ENCODE measurements at places on chromosomes 1 and 21. TPM values are rescaled to one million over a fixed set of nuclear protein-coding genes. Genes with fewer than 3 reads are reported as not detected.

DNA sequence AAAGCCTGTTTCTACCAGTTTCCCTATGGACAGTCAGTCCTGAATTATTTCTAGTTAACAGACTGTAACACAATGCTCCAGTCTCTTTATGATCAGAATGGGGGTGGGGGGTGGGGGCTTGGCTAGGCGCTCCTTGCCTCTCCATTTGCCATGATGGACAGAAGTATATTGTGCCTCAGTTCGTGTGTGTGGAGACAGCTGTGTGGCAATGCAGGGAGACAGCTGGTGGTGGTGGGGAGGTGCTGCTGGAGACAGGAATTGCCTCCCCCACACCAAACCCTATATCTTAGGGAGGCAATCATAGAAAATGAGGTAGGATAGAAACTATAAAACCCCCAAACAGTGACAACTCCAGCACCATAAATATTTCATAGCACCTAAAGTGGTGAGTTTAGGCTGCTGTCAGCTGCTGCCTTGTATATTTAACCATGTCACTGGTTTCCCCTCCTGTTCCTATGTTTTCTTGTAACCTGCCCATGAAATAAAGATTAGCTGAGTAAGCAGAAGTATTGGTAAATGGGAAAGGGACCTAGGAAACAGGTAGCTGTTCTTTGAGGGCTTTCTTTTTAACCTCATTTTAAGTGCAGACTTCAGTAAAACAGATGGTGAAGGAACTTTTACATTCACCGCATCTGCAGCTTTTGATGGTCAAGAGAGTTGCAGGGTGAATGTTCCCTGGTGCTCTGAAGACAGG lies 3.4 kb downstream of the PLXNA2 start:
- DNase-seq: no peak

DNA sequence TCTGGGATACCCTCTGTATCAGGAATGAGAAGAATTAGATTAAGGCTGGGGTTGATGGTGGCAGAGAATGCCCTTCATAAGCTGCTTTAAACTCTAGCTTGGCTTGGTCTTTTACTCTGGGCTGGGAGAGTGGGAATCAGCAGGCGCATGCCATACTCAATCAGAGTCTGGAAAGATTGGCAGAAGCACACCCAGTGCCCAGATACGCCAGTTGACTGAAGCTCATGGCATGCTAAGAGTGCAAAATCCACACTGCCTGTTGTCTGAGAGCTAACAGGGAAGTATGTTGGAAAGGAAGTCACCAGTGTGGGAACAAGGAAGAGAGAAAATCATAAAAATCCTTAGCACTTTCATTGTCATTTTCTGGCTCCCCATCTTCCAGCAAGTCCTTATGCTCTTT lies 53.0 kb downstream of the HMCN1 start:
- DNase-seq: no peak

- DNase-seq: peak; percentile 48
These were observed 16.3 kb upstream of the CDK18 start for GRCh38 chr1:205488074-205488723.

DNA sequence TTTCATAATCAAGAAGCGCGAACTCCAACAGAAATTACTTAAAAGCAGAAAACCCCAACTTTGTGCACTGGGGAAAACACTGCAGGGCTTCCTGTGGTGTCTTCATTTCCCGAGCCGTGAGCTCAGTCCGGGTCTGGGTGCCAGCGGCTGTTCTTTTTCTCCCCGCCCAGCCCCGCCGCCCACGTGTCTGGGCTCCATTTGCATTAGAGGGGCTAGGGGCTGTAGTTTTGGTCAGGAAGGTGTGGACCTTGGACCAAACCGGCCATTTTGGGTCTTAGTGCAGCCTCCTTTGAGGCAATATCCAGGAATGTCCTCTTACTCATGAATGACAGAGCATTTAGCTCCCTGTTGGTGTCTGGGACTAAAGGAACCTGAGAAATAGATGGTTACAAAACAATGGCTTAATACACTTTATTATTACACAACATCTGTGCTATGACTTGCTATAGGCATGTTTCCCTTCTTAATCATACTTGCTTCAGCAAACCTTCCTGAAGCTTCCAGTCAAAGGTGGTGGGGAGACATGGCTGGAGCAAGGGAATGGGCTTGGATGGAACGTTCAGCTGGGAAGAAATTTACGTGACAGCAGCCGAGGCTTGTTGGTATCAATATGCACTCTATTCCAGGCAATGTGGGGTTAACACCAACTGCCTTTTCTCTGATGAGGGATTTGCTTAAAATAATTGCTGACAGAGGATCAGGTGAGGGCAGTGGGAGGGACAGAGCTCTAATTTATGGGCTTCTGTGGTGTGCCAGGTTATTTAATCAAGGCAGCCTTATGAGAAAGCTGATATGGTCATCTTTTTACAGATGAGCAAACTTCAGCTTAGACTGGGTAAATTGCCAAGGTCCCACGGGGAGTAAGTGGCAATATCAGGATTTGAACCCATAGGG lies 1.1 kb downstream of the AGTRAP start:
- DNase-seq: peak; percentile 59

GRCh38 chr1:9249534-9250410 lies 15.2 kb downstream of the H6PD start:
- peak; percentile 49 for DNase-seq

- DNase-seq: no peak
These were observed 200.5 kb upstream of the C1orf105 start for GRCh38 chr1:172219966-172220365.

DNA sequence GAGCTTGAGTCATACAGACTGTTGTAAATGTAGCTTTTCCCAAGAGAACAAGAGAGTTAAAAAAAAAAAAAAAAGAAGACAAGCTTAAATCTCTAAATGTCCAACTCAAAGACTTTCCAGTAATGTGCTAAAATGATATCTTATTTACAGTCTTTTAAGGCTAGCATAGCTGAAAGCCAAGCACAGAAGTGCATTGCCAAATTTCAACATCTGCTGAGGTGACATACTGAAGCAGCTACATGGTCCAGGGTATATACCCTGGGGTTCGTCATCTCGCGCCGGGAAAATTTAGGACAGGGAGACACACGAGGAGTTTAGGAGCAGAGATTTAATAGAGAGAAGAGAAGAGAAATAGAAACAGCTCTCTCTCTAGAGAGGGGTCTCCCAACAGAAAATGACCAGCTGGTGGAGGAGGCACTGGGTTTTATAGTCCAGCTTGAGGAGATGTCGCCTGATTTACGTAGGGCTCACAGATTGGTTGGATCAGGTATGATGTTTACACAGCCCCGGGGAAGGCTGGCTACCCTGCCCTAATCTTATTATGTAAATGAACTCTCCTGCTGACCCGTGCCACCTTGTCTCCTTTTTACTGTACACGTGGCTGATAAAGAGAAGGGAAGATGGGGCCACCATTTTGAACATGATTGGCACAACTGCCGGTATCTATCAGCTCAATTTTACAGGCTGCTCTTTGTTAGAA lies 172.7 kb downstream of the TRIM33 start:
- no peak for DNase-seq

GRCh38 chr1:93746021-93746812 lies 64.6 kb upstream of the BCAR3 start:
- DNase-seq: no peak

DNA sequence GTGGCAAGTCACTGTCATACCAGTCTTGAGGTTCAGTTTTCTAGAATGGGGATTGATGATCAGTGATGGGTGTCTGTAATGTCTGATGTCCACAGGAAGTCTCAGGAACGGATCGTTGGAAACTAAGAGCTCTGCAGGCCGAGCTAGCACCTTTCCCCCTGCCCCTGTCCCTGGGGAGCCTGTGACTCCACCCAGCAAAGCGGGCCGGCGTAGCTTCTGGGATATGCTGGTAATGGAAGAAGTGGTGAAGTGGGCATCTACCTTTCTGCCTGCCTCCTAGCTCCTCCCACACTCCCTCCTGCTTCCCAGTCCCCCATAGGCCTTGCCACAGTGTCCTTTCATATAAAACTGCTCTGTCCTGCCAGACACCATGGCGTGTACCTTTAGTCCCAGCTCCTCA lies 13.4 kb downstream of the HYI start:
- DNase-seq: peak; percentile 11

DNA sequence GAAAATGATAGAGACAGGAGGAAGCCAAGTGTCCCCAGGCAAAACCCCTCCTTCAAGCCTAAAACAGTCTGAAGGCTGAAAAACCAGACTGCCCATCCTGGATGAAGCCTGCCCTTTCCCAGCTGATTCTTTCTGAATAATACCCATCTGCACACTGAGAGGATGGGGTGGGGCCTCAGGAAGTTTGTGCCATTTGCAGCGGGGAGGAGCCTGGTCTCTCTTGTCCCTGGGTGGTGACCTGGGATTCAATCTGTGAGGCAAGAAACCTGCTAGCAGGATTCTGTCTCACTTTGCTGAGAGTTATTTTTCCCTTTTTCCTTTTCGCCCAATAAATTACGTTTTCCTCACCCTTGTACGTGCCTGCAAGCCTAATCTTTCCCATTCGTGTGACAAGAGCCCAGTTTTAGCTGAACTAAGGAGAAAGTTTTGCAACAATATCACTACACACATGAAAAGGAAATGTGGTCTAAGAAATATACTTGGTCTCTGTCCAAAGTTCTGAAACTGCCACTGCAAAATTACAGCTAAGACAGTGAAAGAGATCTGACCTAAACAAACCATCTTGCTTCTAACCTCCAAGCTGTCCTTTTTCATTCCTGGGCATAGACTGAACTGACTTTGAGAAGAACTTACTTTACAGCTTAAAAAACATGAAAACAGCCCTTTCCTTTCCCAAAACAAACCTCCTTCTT lies 105.0 kb downstream of the COP1 start:
- no peak for DNase-seq

GRCh38 chr21:36481639-36482038 lies 1.7 kb upstream of the CLDN14 start:
- no peak for DNase-seq

DNA sequence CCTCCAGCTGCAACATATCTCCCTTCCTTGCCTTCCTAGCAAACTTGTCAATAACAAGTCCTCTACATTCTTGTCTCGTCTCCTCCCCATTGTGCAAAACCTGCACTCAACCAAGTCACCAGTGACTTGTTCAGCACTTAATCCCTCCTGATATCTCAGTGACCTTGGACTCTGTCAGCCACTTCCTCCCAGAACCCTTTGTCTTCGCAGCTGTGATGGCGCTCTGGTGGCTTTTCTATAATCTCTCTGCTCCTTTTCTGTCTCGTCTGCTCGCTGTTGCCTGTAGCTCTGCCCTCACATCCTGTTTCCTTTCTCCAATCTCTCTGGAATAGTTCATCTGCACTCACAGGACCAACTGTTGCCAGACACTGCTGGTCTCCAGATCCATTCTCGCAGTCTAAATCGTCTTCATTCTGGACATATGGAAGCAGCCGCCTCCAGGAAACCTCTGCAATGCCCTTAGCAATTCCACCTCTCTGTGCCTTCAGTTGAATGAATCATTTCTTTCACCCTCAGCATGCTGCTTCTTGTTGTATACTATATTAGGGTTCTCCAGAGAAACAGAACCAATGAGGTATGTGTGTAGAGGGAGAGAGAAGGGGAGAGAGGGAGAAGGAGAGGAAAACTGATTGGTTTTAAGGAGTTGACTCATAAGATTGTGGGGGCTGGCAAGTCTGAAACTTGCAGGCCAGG lies 17.4 kb upstream of the IFNAR2 start:
- DNase-seq: no peak

DNA sequence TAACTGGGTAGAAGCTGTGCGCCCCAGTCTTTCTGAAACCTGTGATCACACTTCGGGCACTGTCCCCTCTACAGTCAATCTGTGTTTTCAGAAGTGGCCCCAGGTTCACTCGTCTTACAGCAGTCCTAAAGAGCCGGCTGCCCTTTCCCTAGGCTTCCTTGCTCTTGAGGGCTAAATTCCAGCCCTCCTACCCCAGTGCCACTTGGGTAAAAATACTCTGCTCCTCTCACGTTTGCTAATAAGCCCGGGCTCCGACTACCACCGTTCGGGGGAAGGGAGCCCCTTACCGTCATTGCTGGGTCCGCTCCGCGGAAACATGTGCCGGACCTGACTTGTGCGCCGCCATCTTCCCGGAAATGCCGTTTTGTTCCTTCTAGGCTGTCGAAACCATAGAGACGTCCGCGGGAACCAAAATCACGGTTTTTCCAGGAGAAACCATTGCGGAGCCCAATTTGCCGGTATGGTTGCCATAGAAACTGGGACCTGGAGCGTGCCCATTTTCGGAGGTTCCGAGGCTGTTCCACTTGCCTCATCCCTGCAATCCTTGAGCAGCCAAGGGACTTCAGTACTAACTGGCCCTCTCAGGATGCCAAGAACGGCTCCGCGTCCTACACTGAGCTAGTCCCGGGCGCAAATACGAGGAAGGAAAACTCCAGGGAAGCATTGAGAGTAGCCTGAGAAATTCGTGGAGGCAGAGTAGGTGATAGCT lies at the start of gene GPATCH4:
TSS of gene GPATCH4 (minus strand) at position 358 of the 709 bp plus-strand sequence.
- DNase-seq: peak; percentile 84

GRCh38 chr1:25184001-25184762 lies 48.1 kb downstream of the SYF2 start:
- DNase-seq: no peak

DNA sequence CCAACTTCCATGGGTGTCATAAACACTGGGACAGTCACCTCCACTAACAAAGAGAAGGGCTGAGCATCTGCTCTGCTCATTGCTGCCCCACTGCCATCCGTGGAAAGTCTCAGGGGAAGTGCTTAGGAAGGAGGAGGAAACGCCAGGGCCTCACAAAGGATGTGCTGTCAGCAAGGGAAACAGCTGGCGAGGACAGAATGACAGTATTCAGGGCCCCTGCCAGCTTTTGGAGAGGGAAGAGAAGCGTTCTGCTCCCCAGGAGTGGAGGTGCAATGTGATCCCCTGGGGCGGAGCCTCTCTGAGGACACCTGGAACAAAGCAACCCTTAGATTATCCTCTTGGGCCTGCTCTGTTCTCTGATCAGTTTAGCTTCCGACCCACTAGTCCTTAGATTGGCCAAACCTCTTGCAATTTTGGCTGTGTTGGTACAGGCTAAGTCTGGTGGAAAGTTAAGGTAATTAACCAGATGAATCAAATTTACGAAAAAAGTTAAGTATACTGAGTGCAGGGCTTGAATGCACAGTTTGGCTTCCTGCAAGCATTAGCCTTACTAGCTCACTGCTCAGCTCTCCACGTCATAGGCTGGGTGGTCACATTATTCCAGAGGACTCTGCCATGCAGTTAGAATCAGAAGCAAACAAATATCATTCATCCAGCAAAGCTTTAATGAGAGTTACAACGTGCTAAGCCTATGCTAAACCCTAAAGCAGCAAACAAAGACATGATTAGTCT lies 170.2 kb upstream of the NFIA start:
- no peak for DNase-seq

RPTN gene
- total RNA-seq: not detected

KRTAP12-1 gene
- total RNA-seq: not detected

IVL gene
- total RNA-seq: not detected

OR2T11 gene
- not detected for total RNA-seq

SLAMF9 gene
- total RNA-seq: not detected

ARMH1 gene
- not detected for total RNA-seq
